Stimulated activated CD8-positive, alpha-beta memory T cell treated with anti-CD3 and anti-CD28 coated beads, Interleukin-2, amount 100 ng/mL, for 48 hours (primary cell): ENCODE measurements at places on chromosomes 16 and 17.

- DNase-seq: no peak
Observed at GRCh38 chr17:72382971-72383722, 262.3 kb downstream of the SOX9 start.

- no peak for DNase-seq
Observed at GRCh38 chr16:55154956-55155355, 169.0 kb upstream of the IRX6 start.

GRCh38 chr16:11400076-11400475 is 54.8 kb downstream of the RMI2 start:
- DNase-seq: no peak

GRCh38 chr16:24523569-24523968 is 15.8 kb upstream of the RBBP6 start:
- no peak for DNase-seq

DNA sequence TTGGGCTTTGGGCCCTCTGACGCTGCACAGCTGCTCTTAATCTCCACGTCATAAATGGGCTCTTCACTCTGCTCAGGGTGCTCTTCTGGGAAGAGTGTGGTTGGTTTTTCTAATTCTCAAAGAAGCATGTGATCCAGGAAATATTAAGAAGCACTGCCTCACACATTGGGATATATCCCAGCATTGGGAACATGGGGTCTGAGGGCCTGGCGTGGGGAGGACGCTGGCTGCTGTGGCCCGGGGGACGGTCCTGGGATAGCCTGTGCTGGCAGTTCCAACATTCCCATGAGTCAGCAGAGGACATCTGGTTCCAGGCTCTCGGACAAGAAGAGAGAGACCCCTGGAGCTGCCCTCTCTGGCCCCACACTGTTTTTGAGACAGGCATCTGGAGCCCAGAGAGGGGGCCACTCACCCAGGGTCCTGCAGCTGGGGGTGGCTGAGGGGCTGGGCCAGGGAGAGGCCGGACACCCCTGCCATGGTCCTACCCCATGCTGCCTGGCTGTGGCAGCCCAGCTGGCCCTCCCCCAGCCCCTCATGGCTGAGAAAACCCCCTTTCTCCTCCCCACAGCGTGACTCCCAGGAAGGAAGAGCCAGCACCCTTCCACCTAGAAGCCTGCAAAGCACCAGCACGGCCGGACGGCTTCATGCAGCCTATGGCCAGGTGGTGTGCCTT is 58.8 kb downstream of the NT5M start:
- no peak for DNase-seq

DNA sequence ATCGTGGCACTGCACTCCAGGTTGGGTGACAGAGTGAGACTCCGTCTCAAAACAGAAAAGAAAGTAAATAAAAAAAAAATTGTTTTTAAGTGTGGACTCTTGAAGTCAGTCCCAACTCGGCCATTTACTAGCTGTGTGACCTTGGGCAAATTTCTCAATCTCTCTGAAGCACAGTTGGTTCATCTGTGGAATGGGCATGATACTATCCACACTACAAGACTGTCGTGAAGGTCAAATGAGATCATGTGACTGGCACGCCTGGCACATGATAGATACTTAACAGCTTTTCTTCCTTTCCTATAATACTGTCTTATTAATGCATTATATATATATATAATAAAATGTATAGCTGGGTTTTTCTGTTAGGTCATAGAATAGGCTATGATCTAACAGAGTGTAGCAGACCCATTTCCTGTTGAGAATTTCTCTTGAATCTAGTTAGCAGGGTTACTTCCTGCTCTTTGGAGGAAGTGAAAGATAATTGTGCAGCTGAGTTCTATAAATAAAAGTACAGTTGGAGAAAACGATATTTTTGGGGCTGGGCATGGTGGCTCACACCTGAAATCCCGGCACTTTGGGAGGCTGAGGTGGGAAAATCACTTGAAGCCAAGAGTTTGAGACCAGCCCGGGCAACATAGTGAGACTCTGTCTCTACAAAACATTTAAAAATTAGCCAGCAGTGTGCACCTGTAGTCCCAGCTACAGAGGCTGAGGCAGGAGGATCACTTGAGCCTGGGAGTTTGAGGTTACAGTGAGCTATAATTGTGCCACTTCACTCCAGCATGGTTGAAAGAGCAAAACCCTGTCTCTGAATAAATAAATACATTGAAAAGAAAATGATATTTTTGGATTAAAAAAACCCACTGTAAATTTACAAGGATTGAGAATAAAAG is 7.3 kb downstream of the MILR1 start:
- DNase-seq: no peak

GRCh38 chr16:29926711-29927052 is 656 bp upstream of the KCTD13 start:
- DNase-seq: no peak
